ENCODE measurements at places on chromosomes 4 and X.

DNA sequence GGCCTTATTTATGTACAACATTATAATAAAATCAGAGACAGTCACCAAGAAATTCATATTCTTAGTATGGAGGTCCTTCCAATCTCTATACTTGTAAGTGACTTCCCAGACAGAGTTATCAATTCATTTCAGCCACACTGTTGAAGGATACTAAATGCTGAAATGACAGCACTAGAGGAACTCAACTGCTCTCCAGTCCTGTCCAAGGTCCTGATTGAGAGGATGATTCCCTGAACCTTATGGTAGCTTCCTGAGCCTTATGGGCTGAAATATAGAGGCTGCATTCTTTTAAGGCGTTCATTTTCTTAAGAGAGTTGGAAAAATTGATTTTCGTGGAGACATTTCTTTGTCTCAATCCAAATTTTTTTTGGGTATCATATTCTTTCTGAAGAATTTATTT, 205.9 kb downstream of the TLL1 start:
- DNase-seq: no peak

- DNase-seq: no peak
These were observed 18.4 kb downstream of the PRPS1 start for GRCh38 chrX:107646735-107647134.

- DNase-seq: no peak
These were observed 143.9 kb downstream of the SHOX start for GRCh38 chrX:774536-774935.

DNA sequence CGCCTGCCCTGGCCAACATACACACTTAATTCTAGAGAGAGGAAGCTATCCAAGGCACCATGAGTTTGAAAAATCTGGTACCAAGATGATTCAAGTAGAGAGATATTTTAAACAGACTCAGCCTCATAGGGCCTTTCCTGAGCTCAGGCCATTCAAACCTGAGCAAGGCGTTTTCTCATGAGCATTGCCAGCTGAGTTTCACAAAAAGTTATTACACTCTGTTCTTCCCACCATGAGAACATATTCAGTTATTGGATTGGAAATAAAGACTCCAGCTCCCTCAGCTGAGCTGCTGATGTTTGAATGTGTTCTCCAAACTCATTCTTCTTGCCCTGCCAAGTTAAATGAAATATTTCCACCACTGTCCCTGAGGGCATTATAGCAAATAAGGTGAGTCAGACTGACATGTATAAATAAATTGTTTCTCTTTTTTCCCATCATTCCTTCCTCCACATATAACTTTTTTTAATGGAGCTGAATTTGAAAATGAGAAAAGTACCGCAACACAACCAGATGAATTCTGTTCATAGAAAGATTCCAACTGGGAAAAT, 429.6 kb downstream of the RAB28 start:
- DNase-seq: no peak

DNA sequence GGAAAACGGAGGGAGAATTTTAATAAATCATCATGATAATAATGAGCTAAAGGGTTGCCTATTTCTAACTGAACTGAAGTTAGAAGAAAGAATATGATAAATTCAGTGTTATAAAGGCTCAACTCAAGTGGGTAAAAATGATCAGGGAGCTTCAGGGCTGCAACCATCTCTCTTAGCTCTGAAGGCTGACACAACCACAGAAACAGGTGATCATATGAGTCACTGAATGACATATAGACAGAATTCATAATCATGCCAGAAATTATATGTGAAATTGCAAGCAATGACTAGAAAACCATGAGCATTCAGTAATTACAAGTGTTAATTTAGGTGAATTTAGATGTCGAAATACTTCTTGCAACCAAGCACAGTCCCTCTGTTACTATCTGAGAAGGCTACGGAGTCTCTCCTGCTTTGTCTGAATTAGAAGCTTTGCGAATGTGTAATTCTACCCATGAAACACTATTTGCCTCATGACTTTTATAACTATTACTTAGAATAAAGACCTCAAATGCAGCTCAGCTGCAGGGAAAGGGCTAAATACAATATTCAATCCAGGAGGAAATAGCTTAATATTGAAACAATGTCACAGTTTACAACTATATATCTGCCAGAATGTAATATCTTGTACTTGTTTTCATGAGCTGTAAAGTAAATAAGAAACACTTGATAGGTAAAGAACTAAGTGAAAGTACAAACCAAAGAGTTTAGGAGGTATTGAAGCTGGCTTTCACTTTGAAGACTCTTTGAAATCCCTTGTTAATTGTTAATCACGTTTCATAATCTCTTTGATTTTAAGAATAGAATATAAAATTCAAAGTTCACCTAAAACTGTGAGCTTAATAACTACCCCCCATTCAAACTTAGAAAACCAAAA, 1972.6 kb downstream of the ARAP2 start:
- no peak for DNase-seq

DNA sequence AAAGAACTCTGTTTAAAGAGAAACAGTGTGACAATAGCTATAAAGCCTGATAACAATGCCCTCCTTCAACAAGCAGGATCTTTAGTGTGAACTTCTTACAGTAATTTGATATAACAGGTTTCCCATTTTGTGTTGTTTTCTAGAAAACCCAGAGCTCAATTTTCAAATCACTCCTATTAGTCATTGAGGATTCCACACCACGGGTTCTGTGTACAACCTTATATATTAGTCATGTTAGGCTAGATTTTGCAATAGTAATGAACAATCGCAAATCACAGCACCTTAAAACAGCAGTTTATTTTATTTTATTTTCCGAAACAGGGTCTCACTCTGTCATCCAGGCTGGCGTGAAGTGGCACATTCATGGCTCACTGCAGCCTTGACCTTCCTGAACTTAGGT, 1020.9 kb upstream of the INTU start:
- no peak for DNase-seq

DNA sequence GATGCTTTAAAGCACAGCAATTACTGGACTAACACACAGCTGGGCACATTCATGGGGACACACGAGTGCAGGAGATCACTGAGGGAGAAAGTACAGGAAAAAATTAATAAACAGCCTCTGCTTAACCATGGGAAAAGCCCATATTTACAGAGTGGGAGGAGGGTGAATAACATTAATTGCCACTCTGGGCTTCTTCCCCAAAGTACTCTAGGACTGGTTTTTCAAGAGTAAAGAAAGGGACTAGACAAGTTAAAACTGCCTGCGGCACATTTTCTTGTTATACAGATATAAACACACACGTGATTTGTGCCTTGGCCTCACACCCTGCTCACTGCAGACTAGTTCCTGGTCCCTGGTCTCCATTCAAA, 179.7 kb upstream of the TET2 start:
- DNase-seq: no peak

- no peak for DNase-seq
These were observed 519.5 kb downstream of the FGF13 start for GRCh38 chrX:138191998-138192397.

GRCh38 chr4:11805842-11806241, 377.1 kb upstream of the HS3ST1 start:
- DNase-seq: no peak

GRCh38 chrX:107773906-107774435, 1.6 kb downstream of the TSC22D3 start:
- no peak for DNase-seq

DNA sequence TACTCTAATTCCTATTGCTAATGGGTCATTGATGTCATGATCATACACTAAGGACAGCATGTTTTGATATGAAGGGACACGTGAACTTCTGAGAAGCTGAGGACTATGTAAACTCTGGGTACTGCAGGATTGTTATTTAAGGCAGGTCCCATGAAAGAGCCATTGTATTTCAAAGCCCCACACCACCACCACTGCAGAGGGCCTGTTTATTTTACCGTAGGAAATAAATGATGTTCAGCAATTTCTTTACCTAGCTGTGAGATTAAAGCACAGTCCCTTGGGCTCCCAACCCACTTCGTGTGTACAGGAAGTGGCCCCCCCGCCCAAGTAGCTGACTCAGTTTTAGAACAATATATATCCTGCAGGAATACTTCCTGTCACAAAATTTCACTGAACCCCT, 89.8 kb upstream of the ACSL4 start:
- no peak for DNase-seq

DNA sequence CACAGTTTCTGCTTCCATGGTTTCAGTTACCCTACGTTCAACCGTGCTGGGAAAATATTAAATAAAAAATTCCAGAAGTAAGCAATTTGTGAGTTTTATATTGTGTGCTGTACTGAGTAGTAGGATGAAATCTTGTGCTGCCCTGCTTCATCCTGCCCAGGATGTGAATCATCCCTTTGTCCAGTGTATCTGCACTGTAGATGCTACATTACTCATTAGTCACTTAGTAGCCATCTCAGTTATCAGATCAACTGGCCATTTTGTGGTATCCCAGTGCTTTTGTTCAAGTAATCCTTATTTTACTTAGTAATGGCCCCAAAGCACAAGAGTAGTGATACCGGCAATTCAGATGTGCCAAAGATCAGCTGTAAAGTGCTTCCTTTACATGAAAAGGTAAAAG, 97.9 kb downstream of the COX18 start:
- DNase-seq: no peak
